ENCODE measurements at places on chromosomes 2 and 18.

- no peak for DNase-seq
Observed at GRCh38 chr2:132279344-132279743, 117.6 kb upstream of the ANKRD30BL start.

- DNase-seq, result no peak
Observed at GRCh38 chr18:21826196-21826595, 85.6 kb downstream of the MIB1 start.

- DNase-seq, result no peak
Observed at GRCh38 chr2:31785876-31786275, 205.1 kb upstream of the SRD5A2 start.

DNA sequence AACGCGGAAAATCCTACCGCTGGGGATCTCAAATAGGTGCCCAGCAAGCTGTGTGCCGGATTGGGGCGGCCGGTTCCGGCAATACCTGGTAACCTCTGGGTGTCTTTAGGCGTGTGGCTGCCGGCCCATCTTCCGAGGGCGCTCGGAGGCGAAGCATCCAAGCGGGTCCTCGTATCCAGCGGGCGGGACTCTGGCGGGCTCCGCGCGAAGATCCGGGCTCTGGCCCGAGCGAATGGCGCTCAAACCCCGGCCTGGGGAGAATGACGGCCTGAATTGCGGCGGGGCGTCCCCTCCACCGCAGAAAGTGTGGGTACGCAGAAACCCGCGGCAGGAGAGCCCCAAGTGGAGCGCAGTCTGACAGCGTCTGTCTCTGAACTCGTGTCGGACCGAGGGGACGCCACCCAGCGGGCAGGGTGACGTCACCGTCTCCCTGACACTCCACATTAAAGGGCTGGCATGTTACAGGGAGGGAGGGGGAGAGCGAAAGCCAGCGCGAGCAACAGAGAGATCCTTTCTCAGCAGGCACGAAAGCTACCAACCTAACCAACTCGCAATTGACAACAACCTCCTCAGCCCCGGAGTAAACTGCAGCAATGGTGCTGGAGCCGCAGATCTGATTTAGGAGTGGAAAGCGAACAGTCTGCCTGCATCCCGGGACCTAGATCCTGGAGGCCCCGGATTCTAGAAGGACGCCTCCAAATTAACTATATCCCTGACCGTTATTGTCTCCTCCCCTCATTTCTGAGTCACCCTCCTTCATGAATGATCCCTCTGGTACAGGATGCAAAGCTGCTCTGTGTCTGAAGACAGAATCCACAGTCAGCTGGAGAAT, at the start of gene SKOR2:
Gene SKOR2 (minus strand): TSS at position 372 of the 832 bp plus-strand sequence. CDS start 2,477 bp downstream, outside the sequence.
- DNase-seq, result no peak

DNA sequence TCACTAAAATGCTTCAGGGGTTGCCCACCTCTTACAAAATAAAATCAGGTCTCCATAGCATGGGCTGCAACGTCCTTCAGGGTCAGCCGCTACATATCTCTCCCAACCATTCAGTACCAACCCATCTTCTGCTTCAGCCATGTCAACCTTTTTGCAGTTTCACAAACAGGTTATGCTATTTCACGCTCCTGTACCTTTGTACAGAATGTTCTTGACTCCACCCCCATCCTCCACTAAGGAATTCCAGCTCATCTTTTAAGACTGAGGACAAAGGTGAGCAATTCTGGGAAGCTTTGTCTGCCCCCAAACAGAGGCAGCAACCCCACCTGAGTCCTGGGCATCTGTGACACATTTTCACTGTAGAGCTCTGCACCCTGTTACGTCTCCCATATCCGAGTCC, 8.8 kb upstream of the EVA1A start:
- DNase-seq, result no peak

GRCh38 chr2:62654423-62654791, 51.1 kb upstream of the EHBP1 start:
- no peak for DNase-seq

- DNase-seq, result no peak
Observed at GRCh38 chr2:109348671-109349502, 219.9 kb downstream of the SH3RF3 start.

- no peak for DNase-seq
Observed at GRCh38 chr2:38723173-38723572, 28.0 kb downstream of the SRSF7 start.

DNA sequence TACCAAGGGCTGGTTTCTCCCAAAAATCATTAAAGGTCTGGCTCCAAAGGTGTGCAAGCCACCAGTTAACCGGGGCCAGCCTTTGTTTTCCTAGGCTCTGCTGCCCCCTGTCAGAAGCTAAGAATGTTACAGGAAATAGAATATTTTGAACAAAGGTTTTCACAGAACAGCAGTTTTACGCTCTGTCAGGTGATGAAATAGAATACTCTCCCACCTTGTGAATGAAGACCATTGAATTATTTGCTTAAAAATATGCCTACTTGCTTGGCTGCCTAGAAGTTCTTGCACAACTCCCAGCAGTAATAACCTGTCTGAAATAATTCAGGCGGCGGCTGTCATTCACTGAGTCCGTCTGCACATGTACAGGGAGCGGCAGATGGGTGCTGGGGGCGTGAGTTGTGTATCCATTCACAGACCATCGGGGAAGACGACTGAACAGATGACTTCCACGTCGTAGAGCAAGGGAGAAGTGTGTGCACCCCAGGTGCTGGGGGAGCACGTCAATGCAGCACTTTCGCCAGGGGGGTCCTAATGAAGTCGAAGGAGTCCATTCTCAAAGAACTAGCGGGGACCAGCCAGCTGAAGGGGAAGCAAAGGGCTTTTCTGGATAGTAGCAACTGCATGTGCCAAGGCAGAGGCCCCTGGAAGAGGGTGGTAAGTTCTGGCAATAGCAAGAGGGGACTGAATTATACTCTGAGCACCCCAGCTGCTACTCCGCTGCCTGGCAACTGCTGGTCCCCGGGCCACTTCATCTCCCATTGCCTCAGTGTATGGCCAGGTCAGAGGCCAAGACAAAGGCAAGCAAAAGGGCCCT, 56.1 kb downstream of the SF3B1 start:
- peak; percentile 59 for DNase-seq

DNA sequence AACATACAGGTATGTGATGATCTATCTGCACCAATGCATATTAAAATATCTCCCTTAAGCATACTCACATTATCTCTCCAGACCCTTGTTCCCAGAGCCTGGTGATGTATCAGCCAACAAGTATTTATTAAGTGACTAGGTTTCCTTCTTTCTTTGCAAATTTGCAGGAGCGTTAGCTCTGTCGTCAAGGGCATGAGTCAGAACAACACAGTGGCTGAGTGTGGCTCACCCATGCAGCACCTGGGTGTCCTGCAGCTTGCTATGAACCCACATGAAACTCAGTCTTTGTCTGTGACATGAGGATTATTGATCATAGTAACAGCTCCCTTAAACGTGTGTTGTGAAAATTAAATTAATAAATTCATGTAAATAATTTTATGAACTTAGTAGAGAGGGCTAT, 96.6 kb downstream of the PIEZO2 start:
- no peak for DNase-seq

DNA sequence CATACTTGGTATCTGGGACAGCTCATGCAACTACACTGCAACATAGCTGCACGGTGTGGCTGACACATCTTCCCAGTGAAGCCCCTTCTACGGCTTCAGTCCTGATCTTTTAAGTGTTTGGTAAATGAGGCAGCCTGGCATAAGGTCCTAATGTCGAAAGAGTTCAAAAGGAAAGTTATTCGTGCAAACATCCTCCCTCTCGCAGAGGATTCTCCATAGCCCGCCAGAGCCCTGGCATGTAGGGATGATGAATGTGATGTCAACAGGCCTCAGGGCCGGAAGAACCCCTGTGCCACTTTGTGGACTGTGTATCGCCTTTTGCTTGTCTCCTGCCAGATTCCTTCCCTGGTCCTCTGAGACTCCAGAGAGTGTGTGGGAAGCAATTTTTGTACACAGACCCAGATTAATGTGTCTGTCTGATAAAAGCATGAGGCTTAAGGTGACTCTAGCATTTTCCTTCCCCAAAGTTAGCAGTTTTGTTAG, 88.5 kb downstream of the SOCS6 start:
- DNase-seq, result no peak

- DNase-seq, result no peak
Observed at GRCh38 chr2:211900518-211900917, 638.1 kb downstream of the ERBB4 start.

- DNase-seq, result no peak
Observed at GRCh38 chr2:119426801-119427395, 4.8 kb upstream of the TMEM37 start.

- no peak for DNase-seq
Observed at GRCh38 chr2:171595456-171595855, 73.2 kb downstream of the CYBRD1 start.

DNA sequence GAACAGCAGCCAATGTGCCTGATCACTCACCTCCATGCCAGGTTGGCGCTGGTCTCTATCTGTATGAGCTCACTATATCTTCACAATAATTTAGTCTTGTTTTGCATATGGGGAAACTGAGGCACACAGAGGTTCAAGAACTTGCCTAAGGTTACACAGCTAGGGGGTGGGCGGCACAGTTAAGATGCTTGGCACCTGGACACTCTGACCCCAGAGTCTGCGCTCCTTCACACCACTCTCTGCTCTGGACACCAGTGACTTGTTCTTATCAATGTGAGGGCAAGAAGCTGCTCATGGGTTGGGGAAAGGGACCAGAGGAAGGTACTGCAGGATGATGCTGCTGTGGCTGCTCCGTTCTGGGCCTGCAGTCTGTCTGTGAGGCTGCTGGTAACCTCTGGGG, 27.1 kb downstream of the FBLN7 start:
- no peak for DNase-seq

- DNase-seq, result no peak
Observed at GRCh38 chr2:86039963-86040655, 65.6 kb downstream of the POLR1A start.

DNA sequence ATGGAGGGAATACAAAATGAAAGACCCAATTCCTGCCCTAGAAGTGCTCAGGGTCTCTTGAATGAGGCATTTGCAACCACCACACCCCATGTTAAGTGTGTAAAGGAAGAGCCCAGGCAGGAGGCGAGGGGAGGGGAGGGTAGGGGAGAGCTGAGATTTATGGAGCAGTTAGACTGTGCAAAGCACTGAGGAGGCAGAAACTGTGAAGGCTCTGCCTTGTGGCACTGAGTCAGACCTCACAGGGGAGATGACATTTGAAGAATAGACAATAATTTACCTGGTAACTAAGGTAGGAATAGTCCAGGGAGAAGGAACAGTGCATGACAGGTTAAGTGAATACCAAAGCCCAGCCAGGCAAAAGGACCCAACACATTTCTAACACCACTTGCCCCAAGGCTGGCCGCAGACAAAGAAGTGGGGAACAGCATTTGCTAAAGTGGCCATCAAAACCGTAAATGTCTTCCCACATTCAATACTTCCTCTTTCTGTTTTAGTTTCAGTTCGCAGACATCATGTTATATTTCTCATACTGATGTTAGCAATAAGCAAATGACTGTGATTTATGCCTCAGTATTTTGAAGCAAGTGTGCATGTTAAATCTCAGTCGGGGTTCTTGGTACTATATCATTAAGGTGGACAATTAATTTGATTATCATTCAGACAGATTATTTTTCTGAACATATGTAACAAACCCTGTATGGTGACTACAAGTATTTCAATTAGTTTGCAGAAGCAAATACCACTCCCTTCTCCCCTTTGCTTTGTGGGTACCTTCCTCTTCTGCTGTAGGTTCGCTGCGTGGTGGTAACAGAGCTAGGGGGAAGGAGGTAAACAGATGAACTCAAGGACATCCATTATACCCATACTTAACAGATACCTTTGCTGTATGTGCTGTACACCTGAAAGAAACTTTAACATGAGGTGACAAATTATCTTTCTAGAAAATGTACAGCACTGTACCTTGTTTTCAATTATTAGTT, 27.5 kb downstream of the CDH20 start:
- DNase-seq, result no peak

DNA sequence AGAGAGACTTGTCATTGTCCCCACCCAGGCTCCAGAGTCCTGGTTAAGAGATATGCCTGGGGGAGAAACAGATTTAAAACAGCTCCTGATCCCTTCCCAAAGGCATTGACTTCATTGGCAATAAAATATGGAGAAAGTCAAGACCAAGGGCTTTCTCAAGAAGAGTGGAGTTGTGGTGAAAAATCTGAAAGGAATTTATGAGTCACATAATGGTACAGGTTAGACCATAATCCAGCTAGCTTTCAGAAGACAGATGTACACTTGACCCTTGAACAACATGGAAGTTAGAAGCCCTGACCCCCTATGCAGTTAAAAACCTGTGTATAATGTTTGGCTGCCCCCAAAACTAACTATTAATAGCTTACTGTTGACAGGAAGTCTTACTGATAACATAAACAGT, 599.1 kb upstream of the SOX11 start:
- DNase-seq, result no peak

All from neuronal stem cell (in vitro differentiated cells).